T-helper 17 cell (primary cell): ENCODE measurements at places on chromosomes 2 and 18.

DNA sequence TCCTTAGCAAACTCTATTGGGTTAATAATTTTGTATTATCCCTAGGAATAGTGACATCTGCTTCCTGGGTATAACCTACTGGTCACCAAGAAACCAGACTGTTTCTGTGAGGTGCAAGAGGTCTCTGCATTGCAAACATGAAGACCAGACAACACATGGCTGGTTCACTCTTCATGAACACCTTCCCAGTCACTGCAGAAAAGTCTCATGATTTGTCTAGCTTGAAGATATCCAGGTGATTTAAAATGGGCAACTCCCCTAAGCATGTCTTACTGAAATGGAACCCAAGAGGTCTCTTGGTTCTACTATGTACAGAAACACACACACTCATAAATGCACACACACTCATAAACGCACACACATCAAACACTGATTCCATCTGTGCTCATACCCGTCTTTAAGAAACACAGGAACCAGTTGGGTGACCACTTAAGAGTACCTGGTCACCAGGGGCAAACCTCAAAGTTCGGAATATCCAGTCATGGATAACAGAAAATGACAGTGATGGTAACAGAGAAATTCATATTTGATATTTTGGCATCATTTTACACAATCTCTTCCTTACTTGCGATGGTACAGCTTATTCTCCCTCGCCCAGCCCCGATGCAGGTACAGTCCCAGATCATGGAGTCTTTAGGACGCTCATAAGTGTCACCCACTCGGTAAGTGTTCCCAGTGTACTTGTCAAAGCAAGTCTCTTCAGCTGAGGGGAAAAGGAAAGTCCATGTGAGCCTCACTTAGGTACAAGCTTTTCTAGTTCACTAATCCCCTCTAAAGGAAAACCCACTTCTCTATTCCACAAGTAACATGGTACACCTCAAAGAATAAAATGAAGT lies 2.9 kb downstream of the FN1 start:
- DNase-seq: no peak
- H3K36me3 ChIP-seq: no peaks in the 10 kb centered on the region
- H3K27ac ChIP-seq: no peak overlapping the region
- H3K4me1 ChIP-seq: peaks cover 11% of the 10 kb centered on the region
- H3K4me3 ChIP-seq: no peak overlapping the region

DNA sequence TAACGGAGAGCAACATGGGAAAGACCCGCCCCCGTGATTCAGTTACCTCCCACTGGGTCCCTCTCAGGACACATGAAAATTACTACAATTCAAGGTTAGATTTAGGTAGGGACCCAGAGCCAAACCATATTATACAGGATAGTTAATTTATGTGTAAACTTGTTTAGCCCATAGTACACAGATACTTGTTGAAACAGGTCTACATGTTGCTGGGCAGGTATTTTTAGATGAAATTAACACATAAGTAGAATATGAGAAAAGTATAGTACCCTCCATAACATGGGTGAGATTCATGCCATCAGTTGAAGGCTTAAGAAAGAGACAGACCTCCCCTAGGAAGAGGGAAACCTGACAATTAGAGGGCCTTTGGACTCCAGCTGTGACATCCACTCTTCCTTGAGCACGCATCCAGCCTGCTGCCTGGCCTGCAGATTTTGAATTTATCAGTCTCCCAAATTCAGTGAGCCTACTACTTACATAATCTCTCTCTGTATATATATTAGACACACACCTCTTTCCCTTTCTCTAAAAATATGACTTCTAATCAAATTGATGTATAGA lies 463.5 kb upstream of the NETO1 start:
- no peak for DNase-seq
- H3K36me3 ChIP-seq: no peaks in the 10 kb centered on the region
- H3K4me1 ChIP-seq: no peaks in the 10 kb centered on the region
- no peak overlapping the region for H3K4me3 ChIP-seq

DNA sequence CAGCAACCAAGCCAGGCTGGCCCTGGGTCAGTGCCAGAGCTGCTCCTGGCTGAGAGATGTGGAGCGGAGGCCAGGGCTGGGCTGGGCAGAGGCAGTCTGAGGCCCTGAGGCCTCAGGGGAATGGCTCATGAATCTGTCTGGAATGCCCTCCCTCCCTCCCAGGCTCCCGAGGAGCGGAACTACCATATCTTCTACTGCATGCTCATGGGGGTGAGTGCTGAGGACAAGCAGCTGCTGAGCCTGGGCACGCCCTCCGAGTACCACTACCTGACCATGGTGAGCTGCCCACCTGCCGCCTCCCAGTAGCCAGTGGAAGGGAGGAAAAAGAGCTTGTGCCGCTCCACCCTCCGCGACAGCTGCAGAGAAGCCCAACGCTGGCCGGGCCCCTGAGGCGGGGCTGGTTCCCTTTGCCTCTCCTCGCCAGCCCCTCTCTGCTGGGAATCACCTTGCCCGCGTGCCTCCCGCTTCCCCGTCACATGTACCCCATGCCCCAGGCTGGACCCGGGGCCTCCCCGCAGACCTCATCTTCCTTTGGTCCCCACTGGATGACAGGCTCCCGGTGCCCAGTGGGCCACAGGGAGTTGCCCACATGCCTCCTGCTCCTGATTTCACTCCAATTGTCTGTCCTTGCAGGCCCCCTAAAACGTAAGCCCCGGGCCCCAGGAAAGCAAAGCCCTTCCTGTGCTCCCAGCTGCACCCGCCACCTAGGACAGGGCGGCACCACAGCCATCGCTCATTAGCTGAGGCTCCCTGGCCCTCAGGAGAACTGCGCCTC lies 41.1 kb downstream of the MYO7B start:
- peaks cover 35% of the 10 kb centered on the region for H3K27me3 ChIP-seq
- peaks cover 9% of the 10 kb centered on the region for H3K4me1 ChIP-seq
- DNase-seq: no peak
- H3K27ac ChIP-seq: no peak overlapping the region
- peak overlapping the region; percentile 72 for H3K4me3 ChIP-seq

DNA sequence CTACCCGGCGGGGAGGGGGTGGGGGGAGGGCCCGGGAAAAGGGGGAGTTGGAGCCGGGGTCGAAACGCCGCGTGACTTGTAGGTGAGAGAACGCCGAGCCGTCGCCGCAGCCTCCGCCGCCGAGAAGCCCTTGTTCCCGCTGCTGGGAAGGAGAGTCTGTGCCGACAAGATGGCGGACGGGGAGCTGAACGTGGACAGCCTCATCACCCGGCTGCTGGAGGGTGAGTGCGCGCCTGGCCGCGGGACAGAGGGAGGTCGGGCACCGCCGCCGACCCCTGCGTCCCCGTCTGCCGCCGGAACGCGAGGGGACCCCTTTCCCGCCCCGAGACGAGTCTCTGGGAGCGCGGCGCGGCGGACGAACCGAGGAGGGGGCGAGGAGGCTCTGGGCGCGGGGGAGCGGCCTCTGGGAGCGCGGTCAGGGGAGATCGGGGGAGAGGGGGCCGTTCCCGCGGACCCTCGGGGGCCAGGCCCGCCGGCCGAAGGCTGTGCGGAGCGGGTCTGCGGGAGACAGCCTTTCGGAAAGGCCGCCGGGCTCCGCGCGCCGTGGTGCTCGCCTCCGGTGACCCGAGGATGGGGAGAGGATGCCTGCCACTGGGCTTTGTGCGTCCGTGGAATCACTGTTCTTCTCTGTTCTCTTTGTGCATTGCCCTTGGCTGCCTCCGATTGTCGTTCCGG lies 463 bp downstream of the PPP1CB start:
- peaks cover 3% of the 10 kb centered on the region for H3K36me3 ChIP-seq
- DNase-seq: peak; percentile 24
- peak overlapping the region; percentile 96 for H3K4me3 ChIP-seq
- H3K27me3 ChIP-seq: no peaks in the 10 kb centered on the region
- peaks cover 51% of the 10 kb centered on the region for H3K4me1 ChIP-seq

GRCh38 chr2:98037666-98038336 lies 42.1 kb upstream of the TMEM131 start:
- H3K27me3 ChIP-seq: peaks cover 13% of the 10 kb centered on the region
- no peak overlapping the region for H3K27ac ChIP-seq
- no peak for DNase-seq
- H3K4me1 ChIP-seq: peaks cover 3% of the 10 kb centered on the region

DNA sequence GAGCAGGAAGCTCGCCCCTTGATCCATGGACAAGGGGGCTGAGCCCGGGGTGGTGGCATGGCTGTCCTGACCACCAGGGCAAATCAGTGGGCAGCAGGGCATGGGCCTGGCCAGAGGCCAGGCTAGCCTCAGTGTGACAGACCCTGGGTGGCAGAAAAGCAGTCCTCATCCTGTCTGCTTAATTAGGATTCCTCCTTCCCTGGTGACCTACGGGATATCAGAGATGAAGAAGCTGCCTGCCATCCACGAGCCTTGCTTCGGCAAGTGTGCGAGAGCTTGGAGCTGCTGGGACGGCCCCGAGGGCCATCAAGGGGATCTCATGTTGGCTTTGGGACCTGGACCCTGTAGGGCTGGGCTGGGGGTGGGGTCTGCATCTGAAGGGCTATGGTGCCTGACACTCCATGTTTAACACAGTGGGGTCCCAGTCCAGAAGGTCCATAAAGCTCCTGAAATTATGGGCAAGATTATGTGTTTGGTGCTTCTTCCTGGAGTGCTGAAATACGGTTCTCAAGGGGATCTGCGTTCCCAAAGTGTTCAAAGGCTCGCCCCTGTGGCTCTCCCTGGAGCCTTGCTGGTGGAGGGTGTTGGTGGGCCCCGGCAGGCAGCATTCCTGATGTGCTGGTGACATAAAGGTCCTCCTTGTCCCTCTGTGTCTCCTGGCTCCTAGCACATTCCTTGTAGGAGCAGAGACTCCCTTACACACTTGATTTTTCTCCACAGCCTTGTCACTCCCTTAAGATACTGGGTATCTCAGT lies 52.6 kb downstream of the KCNIP3 start:
- H3K4me3 ChIP-seq: no peak overlapping the region
- peaks cover 30% of the 10 kb centered on the region for H3K27me3 ChIP-seq

GRCh38 chr2:189528617-189529016 lies 52.0 kb downstream of the SLC40A1 start:
- H3K4me1 ChIP-seq: no peaks in the 10 kb centered on the region
- DNase-seq: no peak
- peaks cover 7% of the 10 kb centered on the region for H3K27me3 ChIP-seq
- H3K27ac ChIP-seq: no peak overlapping the region
- peaks cover 2% of the 10 kb centered on the region for H3K36me3 ChIP-seq

DNA sequence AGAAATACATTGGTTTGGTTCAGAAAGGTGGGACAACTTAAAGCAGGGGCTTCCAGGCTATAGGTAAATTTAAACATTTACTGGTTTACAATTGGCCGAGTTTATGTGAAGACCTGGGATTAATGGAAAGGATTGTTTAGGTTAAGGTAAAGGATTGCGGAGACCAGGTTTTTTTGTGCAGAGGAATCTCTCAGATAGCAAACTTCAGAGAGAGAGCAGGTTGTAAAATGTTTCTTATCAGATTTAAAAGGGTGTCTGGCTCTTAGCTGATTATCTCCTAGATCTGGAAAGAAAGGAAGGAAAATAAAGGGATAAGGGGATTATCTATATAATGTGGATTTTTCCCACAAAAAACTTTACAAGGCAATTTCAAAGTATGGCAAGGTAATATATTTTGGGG lies 101.3 kb downstream of the LCLAT1 start:
- H3K4me1 ChIP-seq: peaks cover 12% of the 10 kb centered on the region
- no peak for DNase-seq
- H3K4me3 ChIP-seq: no peak overlapping the region
- peaks cover 3% of the 10 kb centered on the region for H3K36me3 ChIP-seq
- H3K27ac ChIP-seq: no peak overlapping the region
- H3K27me3 ChIP-seq: no peaks in the 10 kb centered on the region

- no peak for DNase-seq
- no peak overlapping the region for H3K27ac ChIP-seq
- peaks cover 4% of the 10 kb centered on the region for H3K27me3 ChIP-seq
Observed at GRCh38 chr2:50401772-50402653, 629.9 kb downstream of the NRXN1 start.

GRCh38 chr2:240601061-240601830 lies 14.7 kb downstream of the CAPN10 start:
- H3K27ac ChIP-seq: no peak overlapping the region
- DNase-seq: peak; percentile 6

GRCh38 chr2:102708847-102709559 lies 52.8 kb upstream of the TMEM182 start:
- peaks cover 25% of the 10 kb centered on the region for H3K27me3 ChIP-seq
- no peaks in the 10 kb centered on the region for H3K4me1 ChIP-seq
- no peak overlapping the region for H3K4me3 ChIP-seq
- no peaks in the 10 kb centered on the region for H3K36me3 ChIP-seq
- no peak for DNase-seq

- no peak for DNase-seq
- no peak overlapping the region for H3K27ac ChIP-seq
- H3K4me1 ChIP-seq: peaks cover 8% of the 10 kb centered on the region
- H3K36me3 ChIP-seq: no peaks in the 10 kb centered on the region
Observed at GRCh38 chr2:197599285-197599965, 76.0 kb downstream of the RFTN2 start.

DNA sequence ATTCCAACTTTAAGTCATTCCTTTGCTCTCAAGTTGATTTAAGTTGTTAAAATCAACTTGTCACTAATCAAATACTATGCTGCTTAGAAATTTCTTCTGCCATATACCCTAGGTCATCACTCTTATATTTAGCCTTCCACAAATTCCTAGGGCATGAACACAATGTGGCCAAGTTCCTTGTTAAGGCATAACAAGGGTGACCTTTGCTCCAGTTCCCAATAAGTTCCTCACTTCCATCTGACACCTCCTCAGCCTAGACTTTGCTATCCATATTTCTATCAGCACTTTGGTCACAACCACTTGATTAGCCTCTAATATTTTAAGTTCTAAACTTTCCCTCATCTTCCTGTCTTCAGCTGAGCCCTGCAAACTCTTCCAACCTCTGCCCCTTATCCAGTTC lies 9.9 kb upstream of the TMEM37 start:
- no peak for DNase-seq
- H3K4me1 ChIP-seq: peaks cover 5% of the 10 kb centered on the region
- H3K27ac ChIP-seq: no peak overlapping the region
- H3K27me3 ChIP-seq: peaks cover 70% of the 10 kb centered on the region
- no peak overlapping the region for H3K4me3 ChIP-seq
- H3K36me3 ChIP-seq: no peaks in the 10 kb centered on the region

GRCh38 chr2:133107058-133107815 lies 437.2 kb upstream of the LYPD1 start:
- H3K4me3 ChIP-seq: no peak overlapping the region
- no peak overlapping the region for H3K27ac ChIP-seq
- no peaks in the 10 kb centered on the region for H3K36me3 ChIP-seq
- H3K4me1 ChIP-seq: no peaks in the 10 kb centered on the region
- no peaks in the 10 kb centered on the region for H3K27me3 ChIP-seq

GRCh38 chr2:192783643-192784042 lies 588.9 kb upstream of the TMEFF2 start:
- no peak overlapping the region for H3K27ac ChIP-seq
- no peak overlapping the region for H3K4me3 ChIP-seq
- H3K27me3 ChIP-seq: no peaks in the 10 kb centered on the region
- H3K4me1 ChIP-seq: no peaks in the 10 kb centered on the region

- H3K36me3 ChIP-seq: no peaks in the 10 kb centered on the region
- DNase-seq: no peak
- H3K27ac ChIP-seq: no peak overlapping the region
- H3K4me3 ChIP-seq: no peak overlapping the region
- peaks cover 3% of the 10 kb centered on the region for H3K4me1 ChIP-seq
Observed at GRCh38 chr2:188381614-188382013, 89.9 kb downstream of the GULP1 start.

DNA sequence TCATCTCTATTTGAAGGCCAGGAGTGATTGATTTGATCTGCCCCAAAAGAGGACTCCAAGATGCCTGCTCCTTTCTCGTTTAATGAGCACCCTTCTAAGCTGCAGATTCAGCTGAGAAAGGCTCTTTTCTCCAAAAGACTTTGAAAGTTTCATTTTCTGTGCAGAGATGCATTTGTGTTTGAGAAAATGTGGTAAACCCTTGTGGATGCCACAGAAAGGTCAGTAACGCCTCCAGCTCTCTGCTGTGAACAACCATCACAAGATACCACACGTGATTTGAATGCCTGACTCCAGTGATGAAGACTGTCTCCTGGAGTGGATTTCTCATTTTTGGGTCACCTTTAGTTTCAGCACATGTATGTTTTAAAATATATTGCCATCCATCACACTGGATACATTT lies 35.0 kb upstream of the CCDC85A start:
- peaks cover 12% of the 10 kb centered on the region for H3K27me3 ChIP-seq
- H3K27ac ChIP-seq: no peak overlapping the region
- H3K36me3 ChIP-seq: no peaks in the 10 kb centered on the region
